ENCODE measurements at places on chromosomes 4 and X.

DNA sequence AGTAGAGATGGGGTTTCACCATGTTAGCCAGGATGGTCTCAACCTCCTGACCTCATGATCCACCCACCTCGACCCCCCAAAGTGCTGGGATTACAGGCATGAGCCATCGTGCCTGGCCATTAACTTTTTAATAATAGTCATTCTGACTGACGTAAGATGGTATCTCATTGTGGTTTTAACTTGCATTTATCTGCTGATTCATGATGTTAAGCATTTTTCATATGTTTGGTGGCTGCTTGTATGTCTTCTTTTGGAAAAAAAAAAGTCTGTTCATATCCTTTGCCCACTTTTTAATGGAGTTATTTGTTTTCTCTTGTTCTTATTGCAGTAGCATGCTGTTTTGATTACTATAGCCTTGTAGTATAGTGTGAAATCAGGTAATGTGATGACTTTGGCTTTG is 45.8 kb downstream of the ANXA10 start:
- DNase-seq, result no peak

DNA sequence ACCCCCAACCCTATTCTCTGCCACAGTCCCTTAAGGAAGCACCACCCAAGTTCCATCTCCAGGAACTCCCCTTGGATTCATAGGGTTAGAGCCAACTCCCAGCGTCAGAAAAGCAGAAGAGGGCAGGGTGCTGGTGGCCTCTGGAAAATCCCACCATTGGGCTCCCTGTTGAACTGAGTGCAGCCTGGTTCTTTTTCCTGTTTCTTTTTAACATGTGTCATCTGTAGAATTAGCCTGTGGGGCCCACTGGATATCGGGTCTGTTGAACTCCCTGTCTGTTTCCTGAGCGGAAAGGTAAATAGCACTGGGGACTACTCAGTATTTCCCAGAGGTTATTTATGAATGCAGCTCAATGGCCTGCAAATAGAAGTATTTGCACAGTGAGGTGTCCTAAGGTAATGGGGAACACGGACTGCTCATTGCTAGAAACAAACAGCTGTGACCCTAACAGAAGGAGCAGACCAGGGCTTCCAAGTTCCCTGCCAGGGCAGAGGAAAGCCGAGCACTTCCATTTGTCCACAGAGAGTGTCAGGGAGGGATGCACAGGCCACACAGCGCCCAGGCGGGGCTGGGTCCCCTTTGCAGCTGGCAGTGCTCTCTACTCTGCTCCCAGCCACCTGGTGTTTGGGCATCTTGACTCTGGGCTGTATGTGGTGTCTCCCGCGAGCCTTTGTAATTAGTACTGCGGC is 102.6 kb downstream of the FHDC1 start:
- no peak for DNase-seq

DNA sequence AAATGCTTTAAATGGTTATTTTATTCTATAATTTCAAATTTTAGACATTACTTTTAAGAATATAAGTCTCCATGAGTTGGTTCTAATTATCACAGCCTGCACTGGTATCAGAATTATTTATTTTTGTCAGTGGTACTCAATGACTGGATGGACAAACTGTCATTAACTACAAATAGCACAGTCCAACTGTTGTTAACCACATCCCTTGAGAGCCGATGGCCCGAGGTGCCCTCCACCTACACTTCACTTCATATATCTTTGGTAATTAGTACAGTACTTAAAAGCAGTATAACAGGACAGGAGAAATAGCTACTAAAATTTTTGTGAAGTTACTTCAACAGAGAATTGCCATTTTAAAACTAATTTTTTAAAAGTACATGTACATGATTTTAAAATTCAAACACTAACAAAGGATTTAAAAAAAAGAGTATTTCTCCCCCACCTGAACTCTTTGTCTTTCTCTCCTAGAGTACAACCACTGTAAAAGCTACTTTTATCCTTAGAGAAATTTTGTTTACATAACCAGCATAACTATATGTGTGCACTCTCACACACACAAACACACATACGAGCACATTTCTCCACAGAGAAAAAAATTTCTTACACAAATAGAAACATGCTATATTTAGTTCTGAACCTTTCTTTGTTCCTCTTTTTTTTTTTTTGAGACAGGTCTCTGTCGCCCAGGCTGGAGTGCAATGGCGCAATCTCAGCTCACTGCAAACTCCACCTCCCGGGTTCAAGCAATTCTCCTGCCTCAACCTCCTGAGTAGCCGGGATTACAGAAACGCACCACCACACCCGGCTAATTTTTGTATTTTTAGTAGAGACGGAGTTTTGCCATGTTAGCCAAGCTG is 6.5 kb downstream of the TIFA start:
- no peak for DNase-seq

GRCh38 chr4:79334341-79334740 is 8.5 kb upstream of the NAA11 start:
- no peak for DNase-seq

GRCh38 chr4:40335525-40335894 is 377 bp downstream of the CHRNA9 start:
- no peak for DNase-seq

DNA sequence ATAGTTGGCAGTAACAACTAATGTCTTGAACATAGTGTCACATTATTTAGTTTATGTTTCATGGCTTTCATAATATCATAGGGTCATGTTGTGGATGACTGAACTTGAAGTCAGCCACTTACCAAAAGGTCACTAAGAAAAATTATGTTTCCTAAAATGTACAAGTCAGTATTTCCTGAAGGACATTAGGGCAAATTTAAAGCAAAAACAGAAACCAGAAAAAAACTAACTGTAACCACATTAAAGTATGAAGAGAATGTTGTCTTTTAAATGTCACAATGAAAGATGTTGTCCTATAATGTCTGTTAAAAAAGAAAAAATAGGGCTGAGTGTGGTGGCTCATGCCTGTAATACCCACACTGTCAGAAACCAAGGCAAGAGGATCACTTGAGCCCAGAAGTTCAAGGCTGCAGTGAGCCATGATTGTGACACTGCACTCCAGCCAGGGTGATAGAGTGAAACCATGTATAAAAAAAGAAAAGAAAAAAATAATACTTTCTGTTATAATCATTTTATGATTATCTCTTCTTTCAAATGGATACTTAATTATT is 55.8 kb downstream of the HHIP start:
- DNase-seq, result no peak

DNA sequence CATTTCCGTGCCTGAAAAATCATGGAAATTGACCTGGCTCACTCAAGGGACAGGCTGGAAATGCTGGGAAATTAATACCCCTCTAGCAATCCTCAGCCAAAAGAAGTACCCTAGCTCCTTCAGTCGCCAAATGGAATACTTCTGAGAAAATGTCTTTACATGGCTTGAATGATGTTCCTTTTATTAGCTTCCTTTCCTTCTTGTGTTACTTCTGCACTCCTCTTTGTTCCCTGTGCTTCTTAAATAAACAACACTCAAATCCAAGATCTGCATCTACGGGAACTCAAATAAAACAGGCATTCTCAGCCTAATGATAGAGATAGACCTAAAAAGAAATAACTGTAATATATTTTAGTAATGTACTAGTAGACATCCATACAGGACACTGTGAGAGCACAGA is 36.1 kb downstream of the SPARCL1 start:
- no peak for DNase-seq

All from hippocampal formation (tissue), 2 donors.